ENCODE measurements at places on chromosomes 12 and 14.

- no peak for DNase-seq
Observed at GRCh38 chr14:98244162-98244948, 1027.6 kb downstream of the BCL11B start.

- no peak for DNase-seq
Observed at GRCh38 chr12:68336889-68337303, 4.7 kb upstream of the MDM1 start.

DNA sequence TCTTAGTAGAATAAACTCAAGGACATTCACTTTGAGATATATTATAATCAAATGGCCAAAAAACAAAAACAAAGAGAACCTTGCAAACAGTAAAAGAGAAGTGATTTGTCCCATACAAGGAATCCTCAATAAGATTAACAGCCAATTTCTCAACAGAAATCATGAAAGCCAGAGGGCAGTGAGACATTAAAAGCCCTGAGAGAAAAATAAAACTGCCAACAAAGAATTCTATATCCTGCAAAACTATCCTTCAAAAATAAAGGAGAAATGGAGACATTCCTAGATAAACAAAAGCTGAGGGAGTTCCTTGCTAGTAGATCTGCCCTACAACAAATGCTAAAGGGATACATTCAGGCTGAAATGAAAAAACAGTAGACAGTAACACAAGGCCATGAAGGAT lies 78.1 kb downstream of the CMKLR1 start:
- DNase-seq, result no peak

DNA sequence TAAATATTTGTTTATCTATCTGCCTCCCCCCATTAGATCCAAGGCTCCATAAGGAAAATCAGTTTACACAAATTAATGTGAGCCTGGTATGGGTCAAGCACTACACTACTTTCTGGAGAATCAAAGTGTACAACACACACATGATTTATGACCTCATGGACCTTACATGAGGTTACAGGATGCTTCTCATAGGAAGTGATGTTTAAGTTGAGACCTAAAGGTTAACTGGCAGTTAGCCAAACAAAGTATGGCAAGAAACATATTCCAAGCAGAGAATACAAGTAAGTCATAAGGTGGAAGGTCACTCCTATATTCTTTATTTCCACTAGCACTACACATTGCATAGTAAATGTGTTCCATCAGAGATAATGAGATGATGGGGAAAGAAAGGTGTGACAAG lies 39.2 kb downstream of the OSBPL8 start:
- no peak for DNase-seq

DNA sequence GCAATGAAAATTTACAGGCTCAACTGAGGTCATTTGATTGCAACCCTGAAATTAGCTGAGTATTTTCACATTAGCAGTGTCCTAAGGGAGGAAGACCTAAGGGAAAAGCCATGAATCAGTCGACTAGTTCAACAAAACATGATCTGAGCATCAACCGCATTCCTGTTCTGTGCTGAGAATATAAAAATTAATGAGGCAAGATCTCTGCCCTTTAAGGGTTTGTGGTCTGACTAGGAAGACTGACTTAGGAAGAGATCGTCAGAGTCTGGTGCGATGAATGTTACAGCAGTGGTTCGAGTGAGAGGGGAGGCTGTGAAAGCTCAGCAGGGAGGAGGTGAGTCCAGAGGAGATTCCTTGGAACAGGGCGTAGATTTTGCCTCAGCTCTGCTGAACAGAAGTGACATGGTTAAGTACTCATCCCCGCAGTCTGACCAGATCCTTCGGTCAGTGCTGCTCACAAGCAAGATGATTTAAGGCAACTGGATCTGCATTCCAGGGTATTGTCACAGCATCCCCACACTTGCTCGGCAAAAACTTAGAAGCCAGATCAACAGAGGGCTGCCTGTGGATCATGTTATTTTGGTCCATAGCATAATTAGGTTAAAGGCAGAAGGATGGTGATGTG lies 49.6 kb downstream of the BMAL2 start:
- DNase-seq, result no peak

- DNase-seq, result no peak
Observed at GRCh38 chr12:118094039-118094438, 9.8 kb downstream of the VSIG10 start.

- no peak for DNase-seq
Observed at GRCh38 chr14:21860172-21860571, 186.6 kb upstream of the OR4E1 start.

All from pancreas (tissue), 10 donors.